ENCODE measurements at places on chromosomes 11 and 22. TPM values are rescaled to one million over a fixed set of nuclear protein-coding genes. Genes with fewer than 3 reads are reported as not detected.

The SSTR3 gene
- total RNA-seq = not detected

The MGAT3 gene
- total RNA-seq = 0.16 TPM

The HPX gene
- 0.38 TPM for total RNA-seq

The LARGE2 gene
- total RNA-seq = 0.25 TPM

The TRIM51 gene
- total RNA-seq = not detected
